ENCODE measurements at places on chromosomes 13 and 19.

DNA sequence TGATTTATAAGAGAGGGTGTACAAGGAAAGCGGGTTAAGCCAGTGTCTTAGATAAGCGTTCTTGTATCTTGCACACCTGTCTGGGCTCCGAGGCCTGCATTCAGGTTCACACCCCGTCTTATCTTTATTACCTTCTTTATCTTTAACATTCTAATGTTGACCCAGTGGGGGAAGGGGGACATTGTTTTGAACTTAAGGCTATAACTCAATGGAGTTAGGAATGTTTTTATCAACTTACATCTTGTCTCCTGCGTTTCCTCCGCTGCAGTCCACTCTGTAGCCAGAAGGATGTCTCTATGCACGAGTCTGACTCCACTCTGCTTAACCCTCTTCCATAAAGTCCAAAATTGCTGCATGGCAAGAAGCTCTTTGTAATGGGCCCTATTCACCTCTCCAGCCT lies 71.2 kb downstream of the FGF9 start:
- DNase-seq: no peak

- no peak for DNase-seq
These were observed 1.1 kb downstream of the DHRS12 start for GRCh38 chr13:51802631-51803418.

DNA sequence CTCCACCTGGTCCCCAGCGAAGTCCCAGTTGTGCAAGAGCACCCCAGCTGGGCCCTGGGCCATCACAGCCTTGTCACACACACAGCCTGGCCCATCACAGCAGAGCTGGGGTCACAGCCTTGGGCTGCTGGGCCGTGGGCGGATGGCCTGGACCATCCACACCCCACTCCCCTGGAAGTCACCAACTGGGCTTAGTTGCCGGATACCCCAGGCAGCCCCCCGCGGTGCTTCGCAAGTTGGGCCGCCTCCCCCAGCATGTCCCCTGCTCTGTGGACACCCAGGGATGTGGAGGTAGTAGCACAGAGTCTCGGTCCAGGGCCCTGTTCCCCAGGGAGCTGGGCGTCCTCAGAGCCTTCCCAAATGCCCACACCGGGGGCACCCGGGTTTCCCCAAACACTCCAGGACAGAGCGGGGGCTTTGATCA lies 4.5 kb upstream of the ZNF554 start:
- DNase-seq: no peak

DNA sequence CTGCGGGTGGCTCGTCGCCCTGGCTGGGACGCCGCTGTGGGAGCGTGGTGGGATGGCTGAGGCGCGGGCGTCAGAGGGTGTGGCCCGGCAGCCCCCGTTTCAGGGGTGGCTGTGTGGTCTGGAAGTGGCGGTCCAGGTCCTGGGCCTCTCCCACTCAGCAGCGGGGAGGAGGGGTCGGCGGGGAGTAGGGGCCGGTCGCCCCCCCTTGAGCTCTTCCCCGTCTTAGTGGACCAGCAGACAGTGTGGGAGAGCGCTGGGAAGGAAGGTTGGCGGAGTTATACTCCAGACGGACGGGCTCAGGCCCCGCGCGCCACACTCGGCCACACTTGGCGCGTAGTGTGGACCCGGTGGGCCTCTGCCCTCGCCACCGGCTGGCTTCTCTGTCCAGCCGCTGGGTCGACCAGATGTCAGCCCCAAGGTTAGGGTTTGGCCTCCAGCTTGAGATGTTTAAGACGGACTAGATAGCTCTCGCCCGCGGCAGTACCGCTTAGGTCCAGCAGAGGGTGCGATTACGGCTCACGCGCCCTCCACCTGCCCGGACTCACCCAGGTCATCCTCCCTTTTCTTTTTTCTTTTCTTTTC lies 21.7 kb upstream of the ZNF429 start:
- DNase-seq: no peak
